ENCODE measurements at places on chromosomes 7 and 10.

- no peak for DNase-seq
These were observed 44.7 kb downstream of the PPIF start for GRCh38 chr10:79392020-79392398.

DNA sequence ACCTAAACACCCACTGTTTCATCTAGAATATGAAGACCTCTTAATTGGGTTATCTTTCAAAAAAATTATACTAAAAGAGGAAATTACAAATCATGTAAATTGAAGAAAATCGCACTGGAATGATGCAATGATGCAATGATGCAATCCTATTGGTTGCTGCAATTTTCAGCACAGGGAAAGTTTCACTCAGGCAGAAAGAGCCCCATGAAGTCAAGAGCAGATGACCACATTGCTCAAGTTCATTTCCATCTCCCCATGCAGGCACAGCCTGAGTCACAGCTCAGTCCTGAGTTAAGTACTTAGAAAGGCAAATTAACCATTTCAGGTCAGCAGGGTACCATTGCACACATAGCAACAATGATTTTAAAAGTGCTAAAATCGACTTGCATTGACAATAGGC is 180.3 kb upstream of the MYO3A start:
- no peak for DNase-seq

- peak; percentile 84 for DNase-seq
These were observed 465 bp downstream of the SEPHS1 start for GRCh38 chr10:13347500-13348156.

DNA sequence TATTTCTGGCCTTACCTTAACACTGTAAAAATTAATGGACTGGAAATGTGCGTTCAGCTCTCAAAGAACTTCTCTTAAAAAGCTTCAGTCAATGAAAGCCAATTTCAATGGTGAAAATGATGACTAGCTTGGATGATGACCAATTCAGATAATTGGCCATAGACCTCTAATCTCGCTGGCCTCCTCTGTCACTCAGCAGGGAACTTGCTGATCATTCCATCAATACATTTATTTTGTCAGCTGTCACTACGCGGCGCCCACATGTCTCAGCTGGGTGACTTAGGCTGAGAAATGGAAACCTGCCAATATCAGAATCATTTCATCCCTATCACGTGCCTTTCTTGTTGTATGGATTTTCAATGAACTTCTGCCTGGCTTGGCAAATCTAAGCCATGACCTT is 673.0 kb upstream of the AUTS2 start:
- no peak for DNase-seq

DNA sequence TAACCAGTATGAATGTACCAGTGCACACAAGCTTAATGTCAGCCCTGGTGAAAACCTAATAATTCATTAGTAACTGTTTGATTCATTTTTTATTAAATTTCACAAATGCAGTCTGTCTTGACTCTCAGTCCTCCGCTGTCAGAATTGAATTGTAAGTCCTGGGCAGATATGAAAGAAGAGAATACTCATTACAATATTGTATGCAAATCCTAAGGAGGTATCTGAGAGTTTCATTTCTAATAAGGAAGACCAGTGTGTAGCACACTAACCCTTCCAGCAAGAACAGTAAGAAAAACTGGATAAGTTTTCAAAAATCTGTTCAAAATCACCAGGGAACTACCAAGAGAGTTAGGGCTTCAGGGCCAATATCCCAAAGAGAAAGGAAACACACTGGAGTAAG is 652.1 kb downstream of the SUGCT start:
- no peak for DNase-seq

DNA sequence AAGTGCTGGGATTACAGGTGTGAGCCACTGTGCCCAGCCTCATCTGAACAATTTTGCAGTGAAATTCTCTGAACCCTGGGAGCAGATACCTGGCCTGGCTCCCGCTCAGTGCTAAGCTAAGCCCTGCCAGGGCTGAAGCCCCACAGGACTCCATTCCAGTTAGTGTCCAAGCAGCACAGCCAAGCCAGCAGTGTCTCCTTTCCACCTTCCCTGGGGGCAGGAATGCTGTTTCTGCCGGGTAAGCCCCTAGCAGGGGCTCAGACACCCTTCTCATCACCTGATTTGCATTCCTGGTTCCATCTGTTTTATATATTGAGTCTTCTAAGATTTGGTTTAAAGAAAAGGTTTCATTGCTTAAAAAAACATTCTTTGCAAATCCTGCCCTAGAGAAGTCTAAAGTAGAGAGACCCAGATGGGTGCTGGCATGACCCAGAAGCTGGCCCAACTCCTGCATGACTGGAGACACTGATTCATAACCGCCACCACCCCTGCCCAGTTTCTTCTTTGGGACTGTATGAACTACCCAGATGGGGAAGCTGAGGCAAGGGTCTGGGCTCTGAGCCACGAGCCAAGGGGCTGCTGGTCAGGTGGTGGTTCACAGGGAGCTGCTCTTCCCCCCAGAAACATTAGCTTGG is 14.0 kb downstream of the SLC13A4 start:
- DNase-seq, result no peak

DNA sequence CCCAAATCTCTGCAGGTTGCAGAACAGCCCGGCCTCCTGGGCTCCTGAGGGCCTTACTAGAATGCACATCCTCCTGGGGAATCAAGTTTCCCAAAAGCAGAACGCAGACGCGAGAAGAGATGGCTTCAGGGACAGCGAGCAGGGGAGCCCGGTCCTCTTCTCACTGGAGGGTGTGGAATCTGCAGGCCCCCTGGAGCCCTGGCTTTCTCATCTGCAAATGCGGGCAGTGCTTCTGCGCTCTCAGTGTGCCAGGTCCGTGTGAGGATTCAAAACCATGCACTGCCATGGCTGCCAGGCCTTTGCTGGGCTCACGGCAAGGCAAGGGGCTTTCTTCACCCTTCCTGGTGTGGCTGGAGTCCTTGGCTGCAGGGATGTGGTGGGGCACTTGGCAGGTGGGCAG is 330.9 kb upstream of the MKI67 start:
- DNase-seq, result no peak

- peak; percentile 44 for DNase-seq
These were observed 26.4 kb upstream of the GNA12 start for GRCh38 chr7:2870471-2870931.

GRCh38 chr10:15168291-15168785 is at the start of gene NMT2:
TSS of gene NMT2 (minus strand) at chr10:15168693. CDS start at chr10:15168612, 81 bp downstream.
- peak; percentile 81 for DNase-seq

- DNase-seq, result no peak
These were observed 37.5 kb downstream of the TAS2R41 start for GRCh38 chr7:143514995-143515735.

GRCh38 chr7:91838439-91838838 is 42.1 kb downstream of the MTERF1 start:
- DNase-seq, result no peak

- DNase-seq, result no peak
These were observed 121.6 kb upstream of the UNC5B start for GRCh38 chr10:71090801-71091200.

DNA sequence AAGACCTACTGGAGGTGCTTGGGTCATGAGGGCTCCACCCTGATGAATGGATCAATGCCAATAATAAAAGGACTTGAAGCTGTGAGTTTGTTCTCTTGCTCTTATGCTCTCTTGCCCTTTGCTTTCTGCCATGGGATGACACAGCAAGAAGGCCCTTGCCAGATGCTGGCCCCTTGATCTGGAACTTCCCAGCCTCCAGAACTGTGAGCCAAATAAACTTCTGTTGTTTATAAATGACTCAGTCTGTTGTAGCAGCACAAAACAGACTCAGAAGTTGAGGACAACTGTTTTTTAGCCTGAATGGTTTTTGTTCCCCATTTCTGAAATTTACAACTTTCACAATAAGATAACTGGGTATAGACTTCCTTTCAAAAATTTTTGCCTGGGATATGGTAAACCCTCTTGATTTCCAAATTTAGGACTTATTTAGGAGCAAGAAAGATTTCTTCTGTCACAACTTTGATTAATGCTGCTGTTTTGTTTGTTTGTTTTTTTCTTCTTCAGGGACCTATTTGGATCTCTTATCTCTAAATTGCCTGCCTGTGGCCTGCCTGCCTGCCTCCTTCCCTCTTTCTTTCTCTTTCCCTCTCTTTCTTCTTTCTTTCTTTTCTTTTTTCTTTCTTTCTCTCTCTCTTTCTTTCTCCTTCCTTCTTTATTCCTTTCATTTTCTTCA is 12.1 kb downstream of the ENTPD1 start:
- no peak for DNase-seq

- no peak for DNase-seq
These were observed 34.0 kb downstream of the AHCYL2 start for GRCh38 chr7:129258649-129259389.

GRCh38 chr7:55571511-55572377 is 558 bp downstream of the VOPP1 start:
- peak; percentile 65 for DNase-seq

DNA sequence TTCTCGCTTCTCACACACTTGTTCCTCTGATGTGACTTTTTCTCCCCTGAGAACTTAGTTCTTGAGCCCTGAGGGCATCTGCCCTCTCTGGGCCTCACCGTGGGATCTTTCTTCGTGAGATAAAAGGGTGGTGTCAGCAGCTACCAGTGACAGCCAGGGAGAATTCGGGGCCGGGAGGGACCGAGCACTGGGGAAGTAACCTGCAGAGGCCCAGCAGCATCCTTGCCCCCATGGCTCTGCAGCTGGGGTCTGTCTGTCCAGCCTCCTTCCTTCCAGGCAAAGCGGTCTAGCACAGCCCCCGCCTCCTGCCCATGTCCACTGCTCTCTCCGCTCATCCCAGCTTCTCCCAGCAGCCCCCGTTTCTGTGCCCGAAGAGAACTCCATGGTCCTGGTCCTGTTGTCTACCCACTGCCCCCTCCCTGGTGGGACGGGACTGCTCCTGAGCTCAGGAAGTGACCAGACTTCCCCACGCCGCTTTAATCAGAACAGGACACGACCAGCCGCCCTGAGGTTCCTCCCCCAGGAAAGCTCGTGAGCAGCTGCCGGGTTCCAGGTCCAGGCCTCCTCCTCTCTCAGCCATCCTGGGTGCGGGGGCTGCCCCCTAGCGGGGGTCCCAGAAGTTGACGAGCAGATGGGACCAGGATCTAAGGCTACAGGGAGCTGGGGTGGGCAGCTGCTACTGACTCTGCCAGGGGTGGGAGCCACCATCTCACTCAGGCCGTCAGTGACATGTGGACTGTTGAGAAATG is 187.5 kb downstream of the WDR37 start:
- no peak for DNase-seq

DNA sequence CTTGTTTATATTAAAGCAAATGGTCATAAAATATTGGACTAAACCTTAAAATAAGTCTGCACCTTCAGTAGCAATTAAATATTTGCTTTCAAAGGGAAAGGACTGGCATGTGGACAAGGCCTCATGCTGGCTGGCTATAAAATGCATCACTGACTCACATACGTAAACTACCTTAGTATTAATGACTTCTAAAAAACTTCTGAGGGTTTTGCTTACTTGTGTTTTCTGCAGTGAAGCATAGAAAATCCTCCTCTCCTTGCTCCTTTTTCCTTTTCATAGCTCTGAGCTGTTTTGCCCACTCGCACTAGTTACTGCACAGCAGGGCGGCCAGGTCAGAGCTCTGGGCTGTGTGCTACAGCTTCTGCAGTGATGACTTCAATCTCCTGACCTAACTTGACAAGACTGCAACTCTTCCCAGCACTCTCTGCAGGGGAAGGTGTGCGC is 82.3 kb downstream of the CUL2 start:
- DNase-seq, result no peak

GRCh38 chr10:103918053-103918846 is at the start of gene STN1:
TSS of gene STN1 (minus strand) at chr10:103918184. CDS start at chr10:103917594, 590 bp downstream.
- peak; percentile 96 for DNase-seq

- DNase-seq, result no peak
These were observed 108.4 kb downstream of the C10orf90 start for GRCh38 chr10:126561921-126562680.

DNA sequence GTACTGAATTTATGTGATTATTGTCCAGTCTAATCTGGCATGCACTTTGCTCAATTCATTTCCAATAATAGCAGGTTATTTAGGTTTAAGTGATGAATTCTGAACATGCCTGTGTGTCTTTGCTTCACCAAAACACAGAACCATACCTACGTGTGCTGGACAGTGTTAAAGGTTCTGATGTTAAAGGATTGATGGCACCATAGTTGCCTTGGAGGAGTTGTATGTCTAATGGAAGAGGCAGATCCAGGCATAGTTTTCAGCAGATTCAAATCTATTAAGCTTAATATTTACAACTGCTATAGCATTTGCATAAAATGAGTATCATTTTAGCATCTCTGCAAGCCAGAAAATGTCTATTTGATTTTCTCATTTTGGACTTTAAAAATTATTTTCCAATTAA is 28.0 kb upstream of the UMAD1 start:
- no peak for DNase-seq

DNA sequence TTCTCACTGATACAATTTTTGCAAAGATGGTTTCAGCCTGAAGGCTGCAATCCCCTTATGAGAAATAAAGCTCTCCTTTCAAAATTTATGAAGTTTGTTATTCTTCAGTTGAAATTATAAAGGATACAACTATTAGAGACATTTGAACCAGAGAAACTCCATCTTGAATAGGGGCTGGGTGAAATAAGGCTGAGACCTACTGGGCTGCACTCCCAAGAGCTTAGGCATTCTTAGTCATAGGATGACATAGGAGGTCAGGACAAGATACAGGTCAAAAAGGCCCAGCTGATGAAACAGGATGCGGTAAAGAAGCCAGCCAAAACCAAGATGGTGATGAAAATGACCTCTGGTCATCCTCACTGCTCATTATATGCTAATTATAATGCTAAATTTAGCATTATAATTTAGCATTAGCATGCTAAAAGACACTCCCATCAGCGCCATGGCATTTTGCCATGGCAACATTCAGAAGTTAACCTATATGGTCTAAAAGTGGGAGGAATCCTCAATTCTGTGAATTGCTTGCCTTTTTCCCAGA is 22.4 kb upstream of the IFIT1B start:
- no peak for DNase-seq

DNA sequence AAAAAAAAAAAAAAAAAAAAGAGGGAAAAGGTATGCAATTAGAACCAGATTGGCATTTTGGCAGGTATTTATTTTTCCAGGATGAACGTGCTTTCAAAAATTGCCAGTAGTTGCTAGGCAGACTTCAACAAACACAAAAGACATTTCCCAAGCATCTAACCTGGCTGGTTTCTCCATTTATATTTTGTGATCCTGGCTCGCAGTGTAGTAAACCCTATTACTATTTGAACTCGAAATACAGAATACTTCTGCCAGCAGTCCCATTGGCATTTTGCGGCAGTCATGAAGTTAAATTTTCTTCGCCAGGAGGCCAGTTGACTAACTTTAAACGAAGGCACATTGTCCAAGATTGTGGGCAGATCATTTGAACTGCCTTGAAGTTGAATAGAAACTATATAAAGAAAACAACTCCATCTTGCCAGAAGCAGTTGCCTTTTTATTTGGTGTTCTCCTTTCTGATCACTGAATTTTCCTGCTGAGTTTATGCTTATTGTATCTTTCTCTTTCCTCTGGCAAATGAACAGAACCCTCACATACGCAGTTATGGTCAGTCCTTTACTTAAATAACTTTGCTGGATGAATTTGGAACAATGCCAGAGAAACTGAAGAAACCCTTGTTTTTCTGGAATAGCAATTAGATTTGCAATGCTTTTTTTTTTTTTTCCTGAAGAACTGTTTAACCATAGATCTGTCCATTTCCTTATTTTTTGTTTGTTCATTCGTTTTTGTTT is 132.9 kb downstream of the BICC1 start:
- no peak for DNase-seq

DNA sequence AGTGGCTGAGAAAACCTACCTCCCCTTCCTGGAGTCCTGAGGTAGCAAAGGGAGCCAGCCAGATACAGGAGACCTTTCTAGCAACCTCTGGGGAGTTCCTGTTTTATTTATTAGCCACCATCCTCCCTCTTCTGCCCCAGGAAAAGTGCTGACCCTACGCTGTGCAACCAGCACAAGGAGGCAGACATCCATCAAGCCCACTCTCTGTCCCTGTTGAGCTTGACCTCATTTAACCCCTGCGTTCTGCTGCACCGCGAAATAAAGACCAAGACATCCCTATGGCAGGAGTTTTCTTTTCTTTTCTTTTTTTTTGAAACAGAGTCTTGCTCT is 25.3 kb upstream of the ANKRD2 start:
- DNase-seq, result no peak
